ENCODE measurements at places on chromosomes 6 and 20. TPM values are rescaled to one million over a fixed set of nuclear protein-coding genes. Genes with fewer than 3 reads are reported as not detected.

The DSN1 gene
- total RNA-seq: 13.8 TPM

The RSPO3 gene
- total RNA-seq: not detected

The VSTM2L gene
- total RNA-seq: 0.96 TPM

The NKX2-4 gene
- total RNA-seq: not detected

The PACSIN1 gene
- total RNA-seq: not detected

The BPIFA1 gene
- total RNA-seq: not detected

The TFAP2A gene
- total RNA-seq: 78.1 TPM

The OLIG3 gene
- total RNA-seq: not detected

The APOBEC2 gene
- total RNA-seq: not detected

The CAGE1 gene
- total RNA-seq: not detected

The VWA7 gene
- total RNA-seq: 0.60 TPM

The ABRACL gene
- total RNA-seq: 21.5 TPM

The PDE7B gene
- 4.7 TPM for total RNA-seq

The MED20 gene
- 25.9 TPM for total RNA-seq

The NMBR gene
- not detected for total RNA-seq

The C6orf58 gene
- total RNA-seq: not detected

The SRSF12 gene
- total RNA-seq: not detected

The ECT2L gene
- total RNA-seq: not detected

The TINAG gene
- total RNA-seq: not detected

The PLCB1 gene
- 23.7 TPM for total RNA-seq

The RIN2 gene
- 39.7 TPM for total RNA-seq

The GUCA1A gene
- not detected for total RNA-seq

The HLA-DQA2 gene
- total RNA-seq: not detected

The PPIL6 gene
- total RNA-seq: 0.27 TPM

The OPN5 gene
- not detected for total RNA-seq

The CALHM4 gene
- not detected for total RNA-seq

The GTSF1L gene
- not detected for total RNA-seq

The CUL9 gene
- 17.1 TPM for total RNA-seq

Measured in HFFc6 (cell line).